Caki2 (cell line): ENCODE measurements at places on chromosomes 5 and 9. TPM values are rescaled to one million over a fixed set of nuclear protein-coding genes. Genes with fewer than 3 reads are reported as not detected.

DNA sequence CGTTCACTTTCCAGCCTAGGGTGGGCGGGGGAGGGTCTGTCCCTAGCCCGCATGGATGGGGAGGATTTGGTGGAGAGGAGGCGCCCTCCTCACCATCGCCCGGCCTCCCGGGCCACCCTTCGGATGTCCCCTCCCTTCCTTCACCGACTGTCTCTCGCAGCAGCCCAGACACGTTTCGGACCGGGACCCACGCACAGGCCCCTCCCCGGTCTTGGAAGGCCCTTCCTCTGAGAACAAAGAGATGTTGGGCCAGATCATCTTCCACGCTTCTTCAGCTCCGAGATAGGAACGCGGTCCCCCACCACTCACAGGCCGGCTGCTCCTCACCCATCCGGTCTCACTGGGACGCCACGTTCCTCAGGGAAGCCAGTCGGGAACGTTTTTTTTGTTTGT lies 640 bp upstream of the DPM2 start:
- DNase-seq, result no peak

GRCh38 chr5:101418713-101419118 lies 515.6 kb upstream of the ST8SIA4 start:
- no peak for DNase-seq

- peak; percentile 30 for DNase-seq
Measured at GRCh38 chr9:5582835-5583195, 46.1 kb upstream of the RIC1 start.

- no peak for DNase-seq
Measured at GRCh38 chr9:86408121-86408520, 53.9 kb upstream of the TUT7 start.

DNA sequence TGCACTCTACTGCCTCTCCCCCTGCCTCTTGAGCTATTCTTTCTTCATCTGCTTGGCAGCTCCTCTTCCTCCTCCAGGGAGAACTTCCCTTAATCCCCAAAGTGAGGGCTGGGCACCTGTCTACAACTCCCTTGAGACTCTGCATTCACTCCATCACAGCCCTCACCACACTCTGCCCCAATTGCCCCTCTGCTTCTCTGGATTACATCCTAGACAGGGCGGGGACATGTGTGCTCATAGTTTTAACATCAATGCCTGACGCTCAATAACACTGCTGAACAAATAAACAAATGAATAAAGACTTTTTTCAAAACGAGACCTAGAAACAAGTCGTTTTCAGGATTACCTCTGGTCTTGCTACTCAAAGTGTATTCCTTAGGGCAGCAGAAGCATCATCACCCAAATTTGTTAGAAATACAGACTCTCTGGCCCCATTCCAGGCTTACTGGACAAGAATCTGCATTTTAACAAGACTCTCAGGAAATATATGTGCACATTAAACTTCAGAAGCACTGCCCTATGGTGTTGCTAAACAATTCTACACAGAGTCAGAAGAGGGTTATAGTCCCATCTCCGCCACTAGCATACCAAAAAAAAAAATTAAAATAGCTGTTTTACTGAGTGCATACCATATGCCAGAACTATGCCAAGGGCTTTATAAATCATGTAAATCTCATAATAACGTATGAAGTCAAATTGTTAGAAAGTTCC lies 115.6 kb downstream of the CDK5RAP2 start:
- no peak for DNase-seq

DNA sequence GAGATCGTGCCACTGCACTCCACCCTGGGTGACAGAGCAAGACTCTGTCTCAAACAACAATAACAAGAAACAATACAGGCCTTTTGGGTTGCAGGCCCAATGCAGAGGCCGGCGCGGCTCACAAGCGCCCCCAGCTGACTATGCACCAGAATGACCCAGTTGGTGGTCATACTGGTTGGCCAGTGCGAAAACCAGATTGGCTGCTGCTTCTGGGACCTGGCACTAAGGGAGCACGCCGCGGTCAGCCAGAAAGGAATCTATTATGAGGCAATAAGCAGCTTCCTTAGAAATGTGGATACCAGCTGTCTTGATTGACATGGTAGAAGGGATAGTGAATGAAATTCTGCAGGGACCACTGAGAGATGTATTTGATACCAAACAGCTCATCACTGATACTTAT lies 35.0 kb downstream of the RANBP17 start:
- no peak for DNase-seq

DNA sequence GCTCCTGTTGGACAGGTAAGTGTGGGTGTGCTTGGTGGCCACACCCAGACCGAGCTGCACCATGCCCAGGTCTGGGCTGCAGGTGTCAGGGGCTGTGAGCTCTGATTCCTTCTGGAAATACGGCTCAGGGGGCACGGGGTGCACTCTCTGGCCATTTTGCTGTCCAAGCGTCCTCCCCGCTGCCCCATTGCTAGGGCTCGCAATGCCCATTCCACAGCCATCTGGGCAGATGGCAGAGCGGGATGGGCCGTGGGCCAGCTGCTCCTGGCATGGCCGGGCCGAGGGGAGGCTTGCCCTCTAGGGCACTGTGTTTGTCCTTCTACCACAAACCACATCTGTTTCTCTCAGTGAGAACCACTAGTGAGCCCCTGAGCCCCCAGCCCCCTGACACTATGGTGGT lies 67.9 kb upstream of the RXRA start:
- no peak for DNase-seq

DNA sequence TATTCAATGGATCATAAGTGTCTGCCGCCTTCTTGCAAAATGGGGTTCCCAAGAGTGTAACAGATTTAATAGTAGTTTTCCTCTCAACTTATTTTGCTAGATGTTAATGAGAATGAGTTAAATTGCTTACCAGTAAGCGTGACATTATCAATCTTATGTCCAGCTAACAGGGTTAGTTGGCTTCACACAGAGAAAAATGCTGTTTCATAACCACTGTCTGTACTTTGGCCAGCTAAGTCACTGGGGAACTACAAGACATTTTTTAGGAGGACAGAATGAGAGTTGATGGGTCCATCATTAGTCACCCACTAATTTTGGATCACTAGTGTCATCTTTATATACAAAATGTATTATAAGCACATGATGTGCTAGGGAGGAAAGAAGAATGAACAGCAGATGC lies 1.4 kb downstream of the CDC37L1 start:
- no peak for DNase-seq

- no peak for DNase-seq
Measured at GRCh38 chr5:107217721-107218130, 453.0 kb downstream of the EFNA5 start.

- DNase-seq, result peak; percentile 77
Measured at GRCh38 chr9:127968700-127969383, 11.9 kb downstream of the EEIG1 start.

DNA sequence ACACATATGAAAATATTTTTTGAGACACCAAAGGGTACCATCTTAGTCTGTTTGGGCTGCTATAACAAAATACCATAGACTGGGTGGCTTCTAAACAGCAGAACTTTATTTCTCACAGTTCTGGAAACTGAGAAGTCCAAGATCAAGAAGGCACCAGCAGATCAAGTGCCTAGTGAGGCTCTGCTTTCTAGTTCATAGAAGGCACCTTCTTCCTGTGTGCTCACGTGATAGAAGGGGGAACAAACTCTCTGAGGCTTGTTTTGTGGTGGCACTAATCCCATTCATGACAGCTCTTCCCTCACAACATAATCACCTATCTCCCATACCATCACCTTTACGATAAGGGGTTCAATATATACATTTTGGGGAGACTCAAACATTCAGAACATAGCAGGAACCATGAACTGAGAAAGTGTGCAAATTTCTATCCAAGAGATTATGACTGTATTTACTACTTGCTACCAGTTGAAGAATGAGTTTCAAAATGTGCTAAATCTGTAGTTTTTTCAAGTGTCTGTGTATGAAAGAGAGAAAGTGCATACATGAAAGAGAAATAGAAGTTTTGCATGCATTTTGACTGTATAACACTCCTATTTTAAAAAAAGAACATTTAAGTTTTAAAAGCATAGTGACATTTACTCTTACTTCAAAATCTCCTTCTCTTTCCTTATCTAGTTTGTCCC lies 207.3 kb downstream of the PARP8 start:
- no peak for DNase-seq

- DNase-seq, result no peak
Measured at GRCh38 chr5:55692106-55692417, 20.1 kb downstream of the SLC38A9 start.

- DNase-seq, result no peak
Measured at GRCh38 chr9:20398536-20399338, 223.6 kb downstream of the MLLT3 start.

GRCh38 chr5:54794135-54794975 lies 191.0 kb downstream of the ESM1 start:
- DNase-seq, result no peak

The PTPRD gene
- total RNA-seq, result 0.35 and 1.1 TPM in 2 replicates

The TICAM2 gene
- total RNA-seq, result 0.72 TPM in 1 of 2 replicates, not detected in the other

The ABLIM3 gene
- total RNA-seq, result 10.4 and 13.1 TPM in 2 replicates

The TCF7 gene
- total RNA-seq, result 1.1 and 2.5 TPM in 2 replicates

The IFNB1 gene
- total RNA-seq, result not detected in 2 replicates

The EIF4E1B gene
- not detected in 2 replicates for total RNA-seq

The FIBCD1 gene
- total RNA-seq, result 25.8 and 33.0 TPM in 2 replicates

The SNX30 gene
- total RNA-seq, result 1.5 and 3.5 TPM in 2 replicates

The ADGRV1 gene
- 1.8 and 3.6 TPM in 2 replicates for total RNA-seq

The IL4 gene
- not detected in 2 replicates for total RNA-seq
